ENCODE measurements at places on chromosomes 5 and 9.

GRCh38 chr9:122446819-122447484, 30.8 kb downstream of the OR1J1 start:
- no peak for DNase-seq

- DNase-seq, result no peak
Measured at GRCh38 chr5:39691993-39692392, 267.2 kb upstream of the DAB2 start.

GRCh38 chr9:70073756-70074155, 30.1 kb downstream of the MAMDC2 start:
- DNase-seq, result no peak

- DNase-seq, result no peak
Measured at GRCh38 chr5:33148076-33148513, 292.7 kb upstream of the TARS1 start.

DNA sequence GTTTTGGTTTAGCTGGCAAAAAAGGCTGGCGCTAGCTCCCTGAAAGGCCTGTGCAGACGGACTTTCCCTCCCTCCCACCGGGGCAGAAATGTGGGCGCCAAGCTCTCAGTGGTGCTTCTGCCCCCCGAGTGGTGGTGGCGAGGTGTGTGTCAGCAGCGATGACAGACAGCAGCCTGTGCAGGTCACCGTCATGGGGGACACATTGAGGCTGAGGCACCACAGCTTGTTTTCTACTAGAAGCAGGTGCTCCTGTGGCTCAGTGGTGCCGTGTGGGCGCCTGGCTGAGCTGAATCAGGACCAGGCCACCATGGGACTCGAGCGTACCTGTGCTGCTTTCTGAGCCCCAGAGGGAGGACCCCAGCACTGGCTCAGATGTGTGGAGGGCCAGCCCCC, 6.2 kb downstream of the WNK2 start:
- no peak for DNase-seq

DNA sequence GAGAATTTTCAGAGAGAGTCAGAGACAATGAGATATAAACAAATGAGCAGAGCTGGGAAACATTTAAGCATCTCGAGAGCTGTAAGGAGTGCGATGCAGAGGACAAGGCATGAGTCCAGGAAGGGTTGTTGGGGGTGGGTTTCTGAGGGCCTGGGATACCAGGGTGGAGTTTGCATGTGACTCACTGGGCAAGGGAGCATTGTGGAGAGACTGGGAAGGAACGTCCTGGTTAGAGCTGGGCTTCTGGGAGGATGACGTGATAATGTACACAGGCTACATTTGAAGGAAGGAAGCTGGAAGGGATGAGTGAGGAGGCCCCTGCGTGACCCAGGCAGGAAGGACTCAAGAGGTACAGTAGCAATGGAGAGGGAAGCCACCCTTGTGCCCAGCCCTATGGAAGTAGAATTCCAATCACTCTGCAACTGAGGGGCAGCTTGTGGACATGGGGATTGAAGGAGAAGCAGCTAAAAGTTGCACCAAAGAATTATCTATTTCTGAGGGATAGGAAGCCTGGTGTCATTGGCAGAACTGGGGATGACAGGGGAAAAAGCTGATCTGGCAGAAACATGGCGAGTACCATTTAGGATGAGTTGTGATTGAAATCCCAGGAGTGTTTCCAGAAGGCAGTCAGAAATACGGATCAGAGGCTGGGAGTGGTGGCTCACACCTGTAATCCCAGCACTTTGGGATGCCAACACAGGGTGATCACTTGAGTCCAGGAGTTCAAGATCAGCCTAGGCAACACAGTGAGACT, 59.3 kb upstream of the AFAP1L1 start:
- no peak for DNase-seq

DNA sequence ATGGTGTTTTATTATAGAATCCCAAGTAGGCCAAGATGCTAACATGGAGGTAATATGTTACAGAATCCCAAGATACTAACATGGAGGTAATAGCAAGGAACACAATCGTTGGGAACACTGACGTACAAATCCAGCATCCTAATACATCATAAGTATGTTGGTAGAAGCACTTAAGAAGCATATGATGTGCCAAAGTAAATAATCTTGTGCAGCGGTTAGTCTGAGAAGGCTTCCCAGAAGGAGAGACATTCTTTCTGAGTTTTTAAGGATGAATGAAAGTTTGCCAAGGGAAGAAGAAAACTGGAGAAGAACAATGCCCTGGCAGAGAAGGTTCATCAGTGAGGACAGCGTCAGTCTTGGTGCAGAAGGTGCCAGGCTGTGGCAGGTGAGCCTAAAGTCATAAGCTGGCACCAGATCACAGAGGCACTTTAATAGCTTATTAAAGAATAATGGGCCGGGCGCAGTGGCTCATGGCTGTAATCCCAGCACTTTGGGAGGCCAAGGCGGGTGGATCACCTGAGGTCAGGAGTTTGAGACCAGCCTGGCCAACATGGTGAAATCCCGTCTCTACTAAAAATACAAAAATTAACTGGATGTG, 294.5 kb upstream of the PIK3R1 start:
- no peak for DNase-seq

GRCh38 chr5:116885825-116886224, 311.2 kb upstream of the SEMA6A start:
- DNase-seq, result no peak

DNA sequence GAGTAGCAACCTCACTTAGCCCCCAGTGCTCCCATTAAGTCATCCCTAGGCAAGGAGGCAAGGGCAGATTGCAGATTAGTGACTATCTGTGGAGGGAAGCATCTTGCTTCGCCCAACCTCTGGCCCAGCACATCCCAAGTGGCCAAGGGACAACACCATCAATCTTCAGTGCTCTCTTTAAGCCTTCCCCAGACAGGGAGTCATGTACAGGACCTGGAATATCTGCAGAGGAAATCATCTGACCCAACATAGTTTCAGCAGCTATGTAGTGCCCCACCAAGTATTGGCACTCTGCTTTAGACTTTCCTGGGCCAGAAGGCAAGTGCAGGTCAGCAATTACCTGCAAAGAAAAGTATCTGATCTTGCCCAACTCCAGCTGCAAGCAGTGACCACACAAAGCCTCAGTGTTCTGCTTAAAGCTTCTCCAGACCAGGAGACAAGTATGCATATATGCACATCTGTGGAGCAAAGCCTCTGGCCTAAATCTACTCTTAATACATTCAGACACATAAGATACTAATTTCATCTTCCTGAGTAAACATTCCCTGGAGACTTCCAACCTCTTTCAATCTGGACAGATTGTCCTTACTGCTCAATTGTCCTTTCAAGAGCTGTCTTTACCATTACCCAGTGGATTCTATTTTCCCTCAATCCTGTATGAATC, 224.8 kb upstream of the VLDLR start:
- no peak for DNase-seq

DNA sequence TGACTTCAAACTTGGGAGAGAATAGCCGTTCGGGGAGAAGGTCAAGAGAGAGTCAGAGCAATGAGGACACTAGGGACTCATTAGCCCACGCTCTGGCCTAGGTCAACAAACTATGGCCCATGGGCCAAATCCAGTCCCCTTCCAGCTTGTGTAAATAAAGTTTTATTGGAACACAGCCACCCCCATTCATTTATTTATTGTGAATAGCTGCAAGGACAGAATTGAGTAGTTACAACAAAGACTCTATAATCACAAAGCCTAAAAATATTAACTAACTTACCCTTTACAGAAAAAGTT, 33.1 kb upstream of the TRIM32 start:
- no peak for DNase-seq

GRCh38 chr9:93121316-93122241, 12.5 kb downstream of the NINJ1 start:
- DNase-seq, result no peak

DNA sequence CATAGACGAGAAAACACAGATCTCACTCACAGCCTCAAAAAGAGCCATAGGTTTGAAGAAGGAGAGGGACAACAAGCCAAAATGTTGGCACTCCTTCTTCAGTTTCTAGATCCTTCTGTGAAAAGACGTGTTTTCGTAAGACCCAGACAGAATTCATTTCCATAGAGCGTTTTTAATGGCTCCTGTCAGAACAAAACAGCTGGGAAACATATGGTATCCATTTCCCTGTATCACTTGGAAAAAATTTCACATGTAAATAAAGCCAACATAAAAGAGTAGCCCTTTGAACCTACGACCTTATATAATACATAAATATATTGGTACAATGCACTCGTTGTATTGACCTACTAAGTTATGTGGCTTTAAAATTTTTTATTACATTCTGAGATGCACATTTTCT, 108.1 kb downstream of the SNCAIP start:
- DNase-seq, result no peak

DNA sequence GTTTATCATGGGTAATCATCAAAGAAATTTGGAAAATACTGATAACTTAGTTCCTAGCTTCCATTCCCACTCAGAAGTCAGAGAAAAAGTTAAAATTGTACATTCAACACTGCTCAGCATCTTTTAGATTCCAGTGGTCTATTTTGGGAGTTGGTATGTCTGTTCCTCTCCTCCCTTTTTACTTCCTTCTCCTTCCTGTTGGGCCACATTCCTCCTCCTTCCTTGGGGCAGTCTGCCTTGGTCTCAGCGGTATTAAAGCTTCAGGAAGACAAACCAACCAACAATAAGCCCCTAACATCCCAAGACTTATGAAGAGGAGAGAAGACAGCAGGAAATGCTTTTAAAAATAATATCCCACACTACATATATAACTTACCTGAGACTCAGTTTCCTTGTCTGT, 49.9 kb upstream of the SSBP2 start:
- DNase-seq, result no peak

DNA sequence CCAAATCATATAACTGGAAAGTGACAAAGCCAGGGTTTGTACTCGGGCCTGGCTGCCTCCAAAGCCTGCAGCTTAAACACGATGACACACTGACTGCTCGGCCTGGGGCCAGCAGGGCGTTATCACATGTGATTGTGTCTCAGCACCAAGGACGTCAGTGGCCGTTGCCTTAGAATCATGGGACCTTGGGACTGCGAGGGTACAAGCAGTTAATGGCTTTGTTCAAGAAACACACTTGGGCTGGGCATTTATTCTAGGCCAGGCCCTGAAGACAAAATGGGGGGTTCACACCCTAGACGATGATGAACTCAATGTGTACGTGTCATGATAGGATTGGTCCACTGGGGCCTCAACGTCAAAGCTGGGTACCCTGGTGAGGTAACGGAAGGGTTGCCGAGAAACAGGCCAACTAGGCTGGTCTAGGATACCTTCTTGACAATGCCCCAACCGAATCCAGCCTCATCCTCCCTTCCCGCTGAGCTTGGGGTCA, 13.0 kb downstream of the SH3PXD2B start:
- no peak for DNase-seq

GRCh38 chr9:116899337-116900006, 212.4 kb downstream of the TRIM32 start:
- DNase-seq, result no peak

DNA sequence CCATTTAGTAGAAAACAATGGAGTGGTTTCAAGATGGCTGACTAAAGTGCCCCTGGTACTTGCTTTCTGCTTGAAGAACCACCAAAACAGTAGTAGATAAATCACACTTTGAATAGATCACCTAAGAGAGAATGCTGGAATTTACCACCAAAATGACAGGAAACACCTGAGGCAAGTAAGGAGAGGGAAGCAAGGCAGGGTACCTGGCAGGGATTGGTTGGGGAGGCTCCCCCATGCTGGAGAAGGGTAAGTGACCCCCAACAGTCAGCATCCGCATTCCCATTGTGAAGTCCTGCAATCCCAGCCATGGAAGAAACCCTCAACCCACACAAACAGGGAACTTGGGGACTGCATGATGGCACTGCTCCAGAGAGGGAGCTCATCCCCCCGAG, 105.5 kb downstream of the PLPP1 start:
- DNase-seq, result no peak

DNA sequence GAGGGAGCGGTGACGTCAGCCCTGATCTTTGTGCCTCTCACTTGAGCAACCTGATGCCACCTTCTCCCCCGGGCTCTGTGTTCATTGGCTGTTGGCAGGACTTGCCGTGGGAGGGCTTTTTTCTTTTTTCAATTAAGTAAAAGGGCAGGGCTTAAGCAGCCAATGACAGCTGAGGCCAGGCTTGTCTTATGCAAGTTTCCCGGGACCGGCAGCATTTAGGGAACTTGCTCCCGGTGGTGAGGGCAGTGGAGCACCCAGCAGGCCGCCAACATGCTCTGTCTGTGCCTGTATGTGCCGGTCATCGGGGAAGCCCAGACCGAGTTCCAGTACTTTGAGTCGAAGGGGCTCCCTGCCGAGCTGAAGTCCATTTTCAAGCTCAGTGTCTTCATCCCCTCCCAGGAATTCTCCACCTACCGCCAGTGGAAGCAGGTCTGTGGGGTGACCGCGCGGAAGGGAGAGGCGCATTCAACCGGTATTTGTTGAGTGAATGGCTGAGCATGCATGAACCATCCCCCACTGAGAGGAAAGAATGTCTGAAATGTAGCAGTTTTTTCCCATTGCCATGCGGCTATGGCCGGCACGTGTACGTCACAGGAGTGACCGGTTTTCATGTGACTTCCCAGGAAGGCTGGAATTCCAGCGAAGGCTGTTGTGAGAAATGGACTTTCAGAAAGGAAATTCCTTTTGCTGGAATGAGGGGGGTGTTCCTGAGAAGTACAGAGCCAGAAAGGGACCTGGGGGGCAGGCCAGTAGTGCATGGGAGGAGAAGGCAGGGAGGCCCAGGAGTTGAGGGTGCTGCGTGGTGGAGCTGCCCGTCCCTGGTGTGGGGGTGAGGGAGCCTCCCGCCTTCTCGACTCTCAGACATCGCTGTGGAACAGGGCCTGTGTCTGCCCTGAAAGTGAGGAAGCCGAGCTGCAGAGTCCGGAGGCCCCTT, 29.0 kb downstream of the PTGES2 start:
- DNase-seq, result peak; percentile 95

- no peak for DNase-seq
Measured at GRCh38 chr5:120083851-120084542, 380.1 kb upstream of the PRR16 start.
